ENCODE measurements at places on chromosomes 12 and 14.

DNA sequence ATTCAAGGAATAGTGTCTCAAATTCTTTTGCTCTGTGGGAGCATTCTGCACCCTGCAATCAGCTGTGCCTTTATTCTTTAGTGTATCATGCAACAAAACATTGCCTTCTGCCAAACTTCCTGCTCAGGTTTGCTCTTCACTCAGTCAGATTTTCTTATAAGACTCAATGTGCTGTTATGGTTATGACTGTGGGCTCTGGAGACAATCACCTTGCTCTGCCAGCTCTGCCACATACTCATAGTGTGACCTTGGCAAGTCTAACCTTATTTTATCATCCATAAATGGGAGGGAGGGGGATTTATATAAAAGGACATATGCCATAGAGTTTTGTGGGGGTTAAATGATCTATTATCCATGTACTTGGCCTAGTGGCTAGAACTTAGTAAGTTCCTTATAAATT, 51.3 kb downstream of the SRGAP1 start:
- no peak for DNase-seq

DNA sequence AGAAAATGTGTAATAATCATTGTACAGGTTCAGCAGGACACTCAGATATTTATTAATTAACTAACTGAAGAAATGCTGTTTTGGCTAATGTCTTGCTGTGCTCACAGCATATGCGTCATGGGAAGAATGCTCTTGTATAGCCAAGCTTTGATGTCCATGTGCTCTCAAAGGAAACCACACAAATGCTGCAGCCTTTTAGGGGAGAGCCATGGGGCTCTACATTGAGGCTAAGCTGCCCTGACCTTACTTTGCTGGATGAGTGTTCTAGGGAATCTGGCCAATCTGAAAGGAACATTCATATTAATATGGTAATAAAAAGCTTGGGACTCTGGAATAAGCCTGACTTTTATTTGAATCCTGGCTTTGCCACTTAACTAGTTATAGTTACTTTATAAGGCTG, 9.5 kb upstream of the CRADD start:
- no peak for DNase-seq

DNA sequence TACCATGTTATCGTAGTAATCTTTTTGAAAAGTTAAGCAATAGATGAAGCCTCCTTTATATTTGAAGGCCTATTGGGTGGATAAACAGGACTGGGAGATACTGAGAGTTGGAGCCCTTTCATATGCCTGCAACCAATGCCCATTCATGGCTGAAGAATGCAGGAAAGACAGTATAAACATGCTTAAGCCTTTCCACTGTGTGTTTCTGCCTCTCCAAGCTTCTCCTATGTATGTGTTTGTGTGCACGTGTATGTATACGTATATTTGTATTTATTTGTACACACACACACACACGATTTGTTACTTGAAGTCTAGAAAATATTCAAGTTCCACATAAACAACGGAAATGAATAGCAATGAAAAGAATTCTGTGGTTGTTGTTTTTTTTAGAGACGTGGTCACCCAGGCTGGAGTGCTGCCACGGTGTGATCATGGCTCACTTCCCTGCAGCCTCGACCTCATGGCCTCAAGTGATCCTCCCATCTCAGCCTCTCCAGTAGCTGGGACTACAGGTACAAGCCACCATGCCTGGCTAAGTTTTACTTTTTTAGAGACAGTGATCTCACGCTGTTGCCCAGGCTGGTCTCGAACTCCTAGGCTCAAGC, 1453.5 kb downstream of the AACS start:
- no peak for DNase-seq

GRCh38 chr12:10632226-10632625, 18.8 kb upstream of the MAGOHB start:
- DNase-seq, result no peak

GRCh38 chr12:3493859-3494176, 2.8 kb downstream of the PRMT8 start:
- no peak for DNase-seq

DNA sequence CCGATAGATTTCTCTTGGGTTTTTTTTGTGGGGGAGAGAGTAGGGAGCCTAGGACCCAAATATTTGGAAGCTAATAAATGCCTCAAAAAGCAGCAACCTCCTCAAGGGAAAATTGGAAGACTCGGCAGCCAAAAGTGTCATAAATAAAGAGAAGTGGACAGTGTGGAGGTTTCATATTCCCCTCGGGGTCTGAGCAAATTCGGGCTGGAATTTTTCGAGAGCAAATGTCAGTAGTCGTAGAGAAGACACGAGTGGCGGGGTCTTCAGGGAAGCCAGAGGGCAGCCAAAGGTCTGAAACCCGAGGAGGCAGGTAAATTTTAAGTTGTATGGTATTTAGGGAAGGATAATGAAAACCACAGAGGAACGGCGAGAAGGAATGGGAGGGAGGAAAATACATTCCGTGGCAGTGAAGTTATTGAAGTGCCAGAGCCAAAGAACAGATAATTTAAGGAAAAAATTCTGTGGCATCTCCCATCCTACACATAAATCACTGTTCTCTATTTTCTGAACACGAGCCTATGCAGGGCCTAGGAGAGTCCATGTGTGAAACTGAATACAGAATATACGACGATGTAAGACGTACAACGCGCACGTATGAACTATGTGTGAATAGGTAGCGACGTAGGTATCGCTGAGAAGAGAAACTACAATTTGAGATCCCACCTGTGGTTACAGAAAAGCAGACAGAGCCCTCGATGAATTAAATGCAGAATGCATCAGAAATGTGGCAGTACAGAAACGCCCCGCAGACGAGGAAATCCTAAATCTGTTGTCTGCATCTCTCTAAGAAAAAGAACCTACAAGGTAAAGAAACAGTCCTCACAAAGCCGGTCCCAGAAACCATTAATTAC, 12.9 kb downstream of the BCL11B start:
- no peak for DNase-seq

DNA sequence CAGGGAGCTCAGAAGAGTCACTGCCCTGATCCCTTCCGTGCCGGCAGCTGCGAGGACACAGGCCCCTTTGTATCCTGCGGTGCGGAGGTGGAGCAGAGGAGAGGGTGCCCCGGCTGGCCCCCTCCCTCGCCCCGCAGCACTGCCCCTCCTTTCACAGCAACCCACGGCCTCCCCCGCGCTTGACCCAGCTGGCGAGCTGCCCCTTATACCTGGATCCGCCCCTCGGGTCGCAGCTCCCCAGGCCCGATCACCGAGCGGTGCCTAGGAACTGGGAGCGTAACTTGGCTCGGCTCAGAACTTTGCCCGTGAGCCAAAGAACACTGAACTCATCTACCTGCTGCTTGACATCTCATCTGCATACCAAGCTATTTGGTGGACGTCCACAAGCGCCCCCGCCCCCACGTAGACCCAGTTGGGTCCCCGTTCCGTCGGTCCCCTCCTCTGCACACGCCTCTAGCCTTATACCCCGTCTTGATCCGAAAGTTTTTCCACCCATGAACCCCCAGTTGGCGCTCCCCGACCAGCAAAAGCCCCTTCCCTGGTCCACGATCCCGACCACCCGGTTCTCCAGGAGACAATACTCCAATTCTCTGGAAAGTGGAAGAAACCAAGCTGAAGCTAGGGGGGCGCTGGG, 697 bp upstream of the DNAJC14 start:
- no peak for DNase-seq

DNA sequence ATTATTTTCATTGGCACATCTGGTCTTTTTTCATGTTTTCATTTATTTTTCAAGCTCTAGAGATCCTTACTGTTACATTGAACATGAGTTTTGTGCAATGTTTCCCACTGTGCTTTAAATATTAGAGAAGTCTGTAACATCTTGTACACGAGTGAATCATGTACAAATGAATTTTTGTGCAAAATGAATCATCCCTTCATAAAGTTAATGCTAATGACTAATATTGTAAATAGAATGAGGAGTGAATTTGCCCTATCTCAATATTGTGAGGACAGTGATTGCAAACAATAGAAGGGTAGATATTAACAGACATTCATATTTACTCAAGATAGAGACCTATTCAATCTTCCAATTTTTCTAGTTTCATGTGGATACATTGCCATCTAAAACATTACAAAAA, 463.3 kb upstream of the FOXG1 start:
- no peak for DNase-seq

- no peak for DNase-seq
Measured at GRCh38 chr14:101708853-101709532, 52.5 kb upstream of the PPP2R5C start.

DNA sequence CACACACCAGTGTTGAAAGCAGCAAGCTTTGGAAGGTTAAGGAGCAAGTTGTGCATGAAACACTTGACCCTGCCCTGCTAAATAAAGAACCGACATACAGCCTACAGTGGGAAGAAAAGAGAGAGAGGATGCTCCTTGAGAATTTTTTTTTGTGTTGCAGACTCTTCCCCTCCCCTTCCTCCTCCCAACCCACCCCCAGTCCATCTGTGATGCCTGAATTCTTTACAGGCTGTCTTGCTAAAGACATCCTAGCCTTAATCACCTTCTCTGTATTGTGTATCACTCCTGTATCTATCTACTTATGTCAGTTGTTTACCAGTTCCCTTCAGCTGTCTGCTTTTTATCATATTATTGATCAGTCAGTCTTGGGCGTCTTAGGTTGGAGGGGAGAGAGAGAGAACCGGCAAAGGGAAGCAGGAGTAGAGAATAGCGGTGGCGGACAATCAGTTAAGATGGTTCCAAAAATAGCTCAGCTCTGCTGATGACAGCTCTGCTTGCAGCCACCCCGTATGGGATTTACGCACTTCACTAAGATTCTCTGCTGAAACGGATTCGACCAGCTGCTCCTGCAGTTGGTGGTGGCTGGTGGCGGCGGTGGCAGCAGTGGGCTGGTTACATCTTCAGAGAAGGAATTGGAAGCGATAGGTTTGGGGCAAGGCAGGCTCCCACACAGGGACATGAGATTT, 664.7 kb downstream of the NRXN3 start:
- DNase-seq, result no peak

Measured in activated CD4-positive, CD25-positive, alpha-beta regulatory T cell (primary cell).